ENCODE measurements at places on chromosomes 7 and 10.

GRCh38 chr10:30821994-30822692, 192.6 kb upstream of the LYZL2 start:
- no peak for DNase-seq

DNA sequence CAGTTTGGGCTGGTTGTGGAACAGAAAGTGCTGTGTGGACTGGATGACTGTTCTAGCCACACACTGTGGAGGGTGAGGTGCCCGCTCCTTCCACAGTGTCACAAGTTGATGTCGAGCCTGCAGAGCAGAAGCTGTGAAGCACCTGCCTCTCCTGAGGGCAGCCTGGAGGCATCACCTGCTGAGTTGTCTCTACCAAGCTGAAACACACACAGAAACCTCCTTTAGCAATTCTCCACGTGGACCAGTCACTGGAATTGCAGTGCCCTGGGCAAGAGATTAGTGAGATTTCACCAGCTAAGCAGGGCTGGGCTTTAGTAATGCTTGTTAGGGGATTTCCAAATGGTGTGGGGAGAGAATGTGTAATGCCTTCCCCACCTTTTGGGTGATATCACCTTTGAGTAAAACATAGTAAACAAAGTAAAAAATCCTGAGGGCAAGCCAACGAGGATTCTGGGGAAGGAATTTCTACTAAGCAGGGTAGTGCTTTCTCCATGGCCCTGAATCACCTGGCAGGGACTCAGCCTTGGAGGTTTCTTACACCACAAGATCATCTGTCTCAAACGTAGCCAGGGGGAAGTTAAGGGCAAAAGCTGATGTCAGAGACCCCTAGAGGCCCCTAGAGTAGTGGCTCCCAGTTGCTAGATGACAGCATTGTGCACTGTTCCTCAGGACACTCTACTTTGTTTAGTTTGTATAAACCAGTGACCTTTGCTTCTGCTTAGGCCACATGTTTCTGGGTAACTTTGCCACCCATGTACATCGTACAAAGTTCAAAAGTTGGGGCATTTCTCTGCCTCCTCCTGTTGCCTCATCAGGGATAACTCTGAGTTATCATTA, 233.1 kb upstream of the IGFBP3 start:
- peak; percentile 98 for DNase-seq

DNA sequence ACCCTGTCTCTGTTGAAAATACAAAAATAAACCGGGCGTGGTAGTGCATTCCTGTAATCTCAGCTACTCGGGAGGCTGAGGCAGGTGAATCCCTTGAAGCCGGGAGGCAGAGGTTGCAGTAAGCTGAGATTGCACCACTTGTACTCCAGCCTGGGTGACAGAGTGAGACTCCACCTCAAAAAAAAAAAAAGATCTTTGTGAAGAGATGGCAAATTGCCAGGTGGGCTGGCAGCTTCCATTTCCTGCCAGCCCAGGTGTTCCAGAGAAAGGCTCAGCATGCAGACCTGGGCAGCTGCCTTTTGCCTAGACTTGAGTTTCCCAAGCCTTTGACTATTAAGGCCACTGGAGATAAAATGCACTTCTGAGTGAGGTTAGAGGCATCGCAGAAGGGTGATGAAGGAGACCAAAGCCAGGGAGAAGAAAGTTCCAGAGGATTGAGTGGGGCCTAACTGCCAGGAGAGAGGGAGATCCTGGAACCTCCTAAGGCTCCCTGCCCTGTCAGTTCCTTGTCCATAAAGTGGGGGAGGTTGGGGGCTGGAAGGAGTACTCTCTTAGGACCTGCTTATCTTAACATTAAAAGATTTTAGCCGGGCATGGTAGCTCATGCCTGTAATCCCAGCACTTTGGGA, 10.0 kb upstream of the DDIT4 start:
- DNase-seq, result peak; percentile 95

DNA sequence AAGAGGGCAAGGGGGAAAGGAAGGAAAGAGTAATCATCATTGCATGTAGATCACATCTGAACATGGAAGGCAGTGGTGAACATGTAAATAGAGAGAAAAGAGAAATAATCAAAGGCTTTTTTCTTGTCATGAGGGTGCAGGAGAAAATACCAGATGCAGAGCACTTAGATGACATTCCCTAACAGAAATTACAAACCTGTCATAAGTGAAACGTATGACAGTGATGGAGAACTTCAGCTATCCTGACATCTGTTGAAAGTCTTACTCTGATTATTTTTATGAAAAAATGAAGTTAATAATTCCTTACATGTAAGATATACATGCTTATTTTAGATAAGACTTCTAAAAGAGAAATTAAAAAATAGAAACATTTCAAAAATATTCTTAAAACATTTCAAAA, 54.7 kb downstream of the BRAF start:
- no peak for DNase-seq

DNA sequence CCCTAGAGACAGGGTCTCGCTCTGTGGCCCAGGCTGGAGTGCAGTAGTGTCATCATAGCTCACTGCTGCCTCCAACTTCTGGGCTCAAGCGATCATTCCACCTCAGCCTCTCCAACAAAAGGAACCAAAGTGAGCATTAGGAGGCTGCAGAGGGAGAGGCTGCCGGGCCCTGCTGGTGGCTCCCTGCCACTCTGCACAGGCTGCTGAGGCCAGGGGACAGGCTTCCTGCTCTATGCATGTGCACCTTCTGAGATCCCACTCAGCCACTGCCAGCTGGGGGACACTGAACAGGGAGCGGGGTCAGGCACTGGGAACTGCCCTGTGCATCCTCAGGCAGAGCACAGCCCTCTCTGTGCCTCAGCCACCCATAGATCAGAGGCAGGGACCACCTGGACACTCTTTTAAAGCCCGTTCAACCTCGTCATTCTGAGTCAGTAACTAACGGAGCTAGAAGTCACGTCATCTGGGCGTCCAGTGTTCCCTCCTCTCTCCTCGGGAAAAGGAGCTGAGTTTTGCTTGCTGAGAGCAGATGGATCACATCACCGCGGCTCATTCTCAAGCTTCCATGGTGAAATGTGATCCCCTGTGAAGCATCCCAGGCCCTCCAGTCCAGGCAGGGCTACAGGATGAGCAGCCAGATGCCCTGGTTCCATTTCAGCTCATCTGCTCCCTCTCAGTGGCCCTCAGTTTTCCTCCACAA, 109.6 kb downstream of the MYL10 start:
- no peak for DNase-seq
